ENCODE measurements at places on chromosomes 4 and X.
A peak's percentile ranks its signal among the peaks of the same experiment; 100 is the strongest.

DNA sequence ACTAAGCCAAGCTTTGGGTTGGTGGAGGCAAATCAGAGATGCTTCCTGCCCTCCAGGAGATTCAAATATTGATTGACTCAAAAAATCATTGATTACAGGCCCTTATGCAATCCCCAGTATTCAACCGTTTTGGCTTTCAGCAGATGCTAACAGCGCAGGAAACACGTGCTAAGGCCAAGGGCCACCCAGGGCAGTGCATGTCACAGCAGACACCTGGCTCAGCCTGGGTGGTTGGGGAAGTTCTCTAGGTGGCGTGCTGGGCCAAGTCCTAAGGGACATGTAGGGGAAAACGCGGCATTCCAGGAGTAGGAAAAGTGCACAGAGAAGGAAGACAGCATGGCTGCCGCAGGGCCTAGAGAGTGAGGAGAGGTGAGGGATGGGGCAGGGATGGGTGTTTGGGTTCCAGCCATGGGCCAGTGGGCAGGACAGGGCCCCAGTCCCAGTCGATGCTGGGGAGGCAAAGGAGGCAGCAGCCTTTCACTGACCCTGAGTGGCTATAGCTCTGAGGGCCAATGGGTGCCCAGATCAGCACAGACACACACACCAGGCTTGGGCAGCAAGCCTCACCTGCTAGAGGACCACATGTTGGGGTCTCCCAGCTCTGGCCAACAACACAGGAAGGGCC, 239.1 kb downstream of the EVC2 start:
- DNase-seq: no peak

DNA sequence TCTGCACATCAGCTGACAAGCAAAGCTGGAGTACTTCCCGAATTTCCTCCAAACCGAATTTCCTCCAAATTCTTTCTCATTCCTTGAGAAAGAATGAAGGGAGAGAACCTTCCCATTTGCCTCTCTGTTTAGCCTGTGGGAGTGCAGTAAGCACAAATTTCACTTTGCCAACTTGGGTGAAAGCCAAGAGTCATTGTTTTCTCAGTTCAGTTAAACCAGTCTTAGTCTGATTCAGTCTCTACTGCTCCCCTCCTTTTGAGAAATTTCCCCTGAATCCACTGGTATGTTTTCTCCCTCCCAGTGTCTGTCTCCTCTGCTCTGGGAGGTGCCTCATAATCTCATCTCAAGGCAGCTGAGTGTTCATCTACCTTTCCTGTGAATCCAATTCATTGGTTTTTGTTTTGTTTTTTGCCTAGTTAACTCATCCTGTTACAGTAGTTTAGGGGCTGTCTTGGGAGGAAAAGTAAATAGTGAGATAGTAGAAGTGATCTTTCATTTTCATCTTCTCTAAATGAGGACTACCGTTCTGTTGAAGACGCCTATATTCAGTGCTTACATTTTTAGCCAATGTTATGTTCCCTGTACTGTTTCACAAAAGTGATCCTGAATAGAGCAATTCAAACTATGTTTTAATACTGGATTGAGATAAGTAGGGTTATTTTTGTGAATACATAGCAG, 49.0 kb downstream of the SYTL5 start:
- no peak for DNase-seq

GRCh38 chrX:38880296-38880854, 79.1 kb downstream of the MID1IP1 start:
- no peak for DNase-seq

GRCh38 chr4:41400296-41400695, 137.7 kb upstream of the LIMCH1 start:
- DNase-seq: no peak

- DNase-seq: no peak
These were observed 6.1 kb downstream of the ARSJ start for GRCh38 chr4:113973345-113973744.

GRCh38 chr4:73902817-73903547, 33.8 kb downstream of the CXCL1 start:
- no peak for DNase-seq

GRCh38 chr4:3354455-3354811, 61.6 kb downstream of the RGS12 start:
- no peak for DNase-seq

GRCh38 chr4:52949336-52949735, 87.2 kb downstream of the RASL11B start:
- no peak for DNase-seq

GRCh38 chrX:30577362-30577991, at the start of gene TASL:
TASL (minus strand) TSS chrX:30577766; CDS start chrX:30560355, 17,411 bp downstream.
- peak; percentile 17 for DNase-seq

DNA sequence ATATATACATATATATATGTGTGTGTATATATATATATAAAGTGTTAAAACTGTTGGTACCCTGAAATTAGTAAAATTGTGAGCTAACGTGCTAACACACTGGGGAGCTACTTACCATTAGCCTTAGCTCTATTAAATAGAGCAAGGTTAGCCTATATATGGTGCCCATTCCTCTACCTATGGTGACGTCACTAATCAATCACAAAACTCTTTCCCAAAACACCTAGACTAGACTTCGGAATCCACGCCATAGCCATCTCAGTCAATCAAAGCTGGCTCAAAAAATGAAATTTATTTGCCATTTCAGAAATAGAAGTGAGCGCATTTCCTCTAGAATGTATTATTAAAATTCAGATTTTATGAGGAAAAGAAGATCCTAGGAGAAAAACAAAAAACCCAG, 229.0 kb upstream of the TENM3 start:
- DNase-seq: no peak

DNA sequence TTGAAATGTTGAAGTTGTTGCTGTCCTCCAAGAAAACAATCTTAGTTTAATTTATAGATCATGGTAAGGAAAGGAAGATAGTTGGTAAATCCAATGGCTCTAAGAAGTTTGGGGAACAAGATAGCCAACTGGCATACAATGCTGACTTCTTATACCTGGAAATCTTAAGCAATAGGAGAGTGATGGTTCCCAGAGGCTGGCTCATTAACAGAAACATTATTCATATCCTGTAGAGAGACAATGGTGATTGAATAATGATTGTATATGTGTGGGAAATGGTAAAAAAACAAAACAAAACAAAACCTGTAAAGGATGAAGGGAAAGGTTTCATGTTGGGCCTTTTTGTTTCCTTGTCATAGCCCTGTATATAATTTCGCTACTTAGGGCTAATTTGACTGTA, 174.9 kb upstream of the CTSO start:
- DNase-seq: no peak

GRCh38 chrX:55546956-55547355, 57.3 kb upstream of the USP51 start:
- no peak for DNase-seq

GRCh38 chr4:145732895-145733880, 53.2 kb downstream of the C4orf51 start:
- DNase-seq: peak; percentile 72

DNA sequence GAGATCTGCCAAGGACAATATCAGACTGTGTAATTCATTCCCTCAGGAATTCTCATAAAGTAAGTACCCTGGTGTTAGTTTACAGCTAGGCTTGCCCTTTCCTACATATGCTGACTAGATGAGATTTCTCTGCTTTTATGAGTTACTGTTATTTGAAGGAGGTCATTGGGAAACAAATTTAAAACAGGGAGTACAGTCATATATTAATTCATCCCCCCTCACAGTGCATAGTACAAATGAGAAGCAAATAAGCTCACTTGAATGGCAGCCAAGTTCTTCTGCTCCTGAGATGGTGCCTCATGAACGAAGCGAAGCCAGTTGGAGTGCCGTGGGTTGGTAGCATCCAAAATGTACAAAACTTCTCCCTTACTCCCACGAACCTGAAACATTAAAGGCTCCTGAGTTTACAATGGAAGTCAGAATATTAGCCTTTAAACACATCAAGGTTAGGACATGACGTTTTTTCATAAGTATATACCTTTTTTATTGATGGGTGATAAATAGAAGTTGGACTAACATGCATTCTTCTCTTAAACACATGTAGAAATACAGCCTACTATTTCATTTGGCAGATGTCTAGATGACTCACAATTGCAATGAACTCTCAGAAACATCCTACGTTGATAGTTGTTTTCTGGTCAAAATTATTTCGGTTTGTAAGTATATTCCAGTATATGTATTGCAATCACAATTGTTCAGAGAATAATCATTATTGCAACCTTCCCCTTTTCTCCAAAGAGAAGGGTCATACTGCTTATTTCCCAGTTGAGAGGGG, 69.2 kb downstream of the PRDM5 start:
- no peak for DNase-seq
